ENCODE measurements at places on chromosomes 16 and 17. TPM values are rescaled to one million over a fixed set of nuclear protein-coding genes. Genes with fewer than 3 reads are reported as not detected.

The HSD17B2 gene
- 0.18 TPM for total RNA-seq

The PRSS53 gene
- 0.72 TPM for total RNA-seq

The ITGAD gene
- total RNA-seq: not detected

The TM4SF5 gene
- total RNA-seq: not detected

The SLC9A5 gene
- total RNA-seq: 1.8 TPM

The CALB2 gene
- total RNA-seq: not detected

The LRRC46 gene
- not detected for total RNA-seq

The MYH8 gene
- not detected for total RNA-seq

The BMERB1 gene
- total RNA-seq: 22.6 TPM

The PYDC1 gene
- not detected for total RNA-seq

The IGF2BP1 gene
- 11.9 TPM for total RNA-seq

The TBC1D28 gene
- not detected for total RNA-seq

The CLDN9 gene
- total RNA-seq: not detected

The MPV17L gene
- not detected for total RNA-seq

The ADAD2 gene
- total RNA-seq: not detected

The AKTIP gene
- 18.9 TPM for total RNA-seq

The GPR179 gene
- total RNA-seq: not detected

The HS3ST2 gene
- total RNA-seq: not detected

The MT1G gene
- not detected for total RNA-seq

The KRT33B gene
- 0.18 TPM for total RNA-seq

The CHST6 gene
- under 0.01 TPM for total RNA-seq

The IL17C gene
- not detected for total RNA-seq

The PRSS8 gene
- not detected for total RNA-seq

The MYO15B gene
- total RNA-seq: not detected

The TSR1 gene
- total RNA-seq: 72.6 TPM

The CCL2 gene
- 126 TPM for total RNA-seq

The ABI3 gene
- 1.1 TPM for total RNA-seq

The METRN gene
- 8.6 TPM for total RNA-seq

The CIBAR2 gene
- 0.18 TPM for total RNA-seq

The DPEP3 gene
- total RNA-seq: not detected

The CHST5 gene
- total RNA-seq: not detected

The CD300A gene
- not detected for total RNA-seq

The NPIPA2 gene
- total RNA-seq: not detected

The GAST gene
- total RNA-seq: not detected

The CAMKK1 gene
- 4.2 TPM for total RNA-seq

The LPCAT2 gene
- 8.6 TPM for total RNA-seq

The BCL7C gene
- total RNA-seq: 32.3 TPM

The TOX3 gene
- total RNA-seq: not detected

The DPEP1 gene
- total RNA-seq: not detected

The GPR142 gene
- not detected for total RNA-seq

The AIPL1 gene
- not detected for total RNA-seq

The RHBDF2 gene
- total RNA-seq: 1.3 TPM

The KRT23 gene
- 0.36 TPM for total RNA-seq

The MT1M gene
- total RNA-seq: not detected

The KRT28 gene
- total RNA-seq: not detected

The MRM1 gene
- total RNA-seq: 2.2 TPM

The SEPTIN12 gene
- total RNA-seq: not detected

The ACE gene
- total RNA-seq: 1.4 TPM

The C17orf58 gene
- 7.2 TPM for total RNA-seq

The C17orf50 gene
- total RNA-seq: not detected

The SLC52A1 gene
- total RNA-seq: not detected

The C16orf96 gene
- total RNA-seq: not detected

The CAPNS2 gene
- total RNA-seq: 0.56 TPM

The SEZ6L2 gene
- total RNA-seq: 0.72 TPM

The KRT40 gene
- total RNA-seq: not detected

The AOC3 gene
- not detected for total RNA-seq

The DRC3 gene
- total RNA-seq: 0.72 TPM

The PRSS33 gene
- total RNA-seq: not detected

The MYADML2 gene
- total RNA-seq: not detected
